ENCODE measurements at places on chromosomes 2 and 18.

DNA sequence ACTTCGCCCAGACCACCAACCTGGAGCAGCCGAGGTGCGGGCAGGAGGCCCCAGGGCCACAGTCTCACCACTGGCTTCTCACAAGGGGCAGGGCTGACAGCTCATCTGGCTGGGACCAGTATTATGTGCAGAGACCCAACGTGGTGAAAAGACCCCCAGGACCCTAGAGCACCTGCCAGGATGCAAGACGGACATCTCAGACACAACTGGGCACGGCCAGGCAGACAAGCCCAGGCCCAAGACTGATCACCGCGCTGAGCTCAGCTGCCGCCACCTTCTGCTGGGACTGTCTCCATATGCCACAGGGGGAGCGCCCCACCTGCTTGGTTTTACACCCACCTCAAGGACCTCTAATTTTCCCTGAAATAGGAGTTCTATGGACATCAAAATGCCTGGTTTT, 23.2 kb downstream of the HDAC4 start:
- DNase-seq = no peak

DNA sequence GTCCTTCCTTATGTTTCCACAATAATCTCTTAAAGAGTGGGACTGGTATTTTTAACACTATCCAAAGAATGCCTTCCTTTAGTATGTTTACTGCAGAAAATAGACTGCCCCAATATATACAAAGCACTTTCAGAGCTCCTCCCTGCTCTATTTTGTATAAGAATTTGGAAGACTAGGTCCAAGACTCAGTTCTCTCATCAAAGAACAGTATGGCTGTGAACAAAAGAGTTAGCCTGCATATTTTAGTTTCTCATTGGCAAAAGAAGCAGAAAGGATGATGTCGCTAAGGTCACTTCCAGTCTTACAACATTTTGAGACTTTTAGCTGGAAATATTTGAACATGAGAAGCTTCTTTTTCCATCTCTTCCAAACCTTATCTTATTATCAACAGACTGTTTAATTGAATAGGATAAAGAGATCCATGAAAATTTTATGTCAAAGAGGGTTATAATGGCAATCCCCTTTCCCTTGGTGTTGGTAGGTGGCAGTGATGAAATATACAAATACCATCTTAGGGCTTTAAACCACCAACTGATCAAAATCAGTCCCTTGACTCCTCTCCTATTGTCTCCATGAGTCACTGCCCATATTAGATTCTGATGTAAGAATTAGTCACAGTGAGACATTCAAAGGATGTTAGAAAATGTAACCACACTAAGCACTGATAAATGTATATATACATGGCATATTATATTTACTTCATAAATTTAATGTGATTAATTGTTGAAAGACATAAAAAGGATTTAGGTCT, 266.9 kb upstream of the DSEL start:
- no peak for DNase-seq

- no peak for DNase-seq
Observed at GRCh38 chr2:191247381-191248057, 2.3 kb downstream of the MYO1B start.

- no peak for DNase-seq
Observed at GRCh38 chr2:30759481-30759880, 47.8 kb downstream of the CAPN13 start.

DNA sequence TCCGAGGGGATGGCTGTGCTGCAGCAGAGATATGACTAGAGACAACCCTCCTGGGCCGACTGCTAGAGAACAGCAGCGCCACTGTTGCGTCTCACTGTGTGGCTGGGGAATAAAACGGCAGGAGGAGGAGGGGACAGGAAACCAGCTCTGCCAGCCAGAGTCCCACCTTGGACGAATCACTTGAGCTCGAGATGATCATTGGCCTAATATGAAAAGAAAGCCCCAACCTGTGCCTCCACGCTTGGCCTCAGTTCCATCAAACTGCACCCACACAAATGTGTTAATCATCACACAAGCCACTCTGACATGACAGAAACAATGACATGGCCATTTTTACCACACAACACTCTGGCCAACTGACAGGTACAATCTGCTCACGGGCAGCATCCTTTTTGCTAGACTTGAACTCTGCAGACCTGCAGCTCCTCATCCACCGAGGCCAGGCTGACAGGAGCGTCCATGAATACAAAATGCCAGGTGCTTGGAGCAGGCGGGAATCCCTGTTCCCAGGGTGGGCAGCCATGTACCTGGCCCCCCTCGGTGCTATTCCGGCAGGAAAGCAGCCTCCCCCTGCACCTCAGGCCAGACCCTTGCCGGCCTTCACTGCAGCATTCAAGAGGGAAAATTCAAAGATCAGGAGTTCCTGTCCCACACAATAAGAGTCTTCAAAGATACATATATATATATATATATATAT, 52.3 kb downstream of the PARD6G start:
- DNase-seq = no peak

DNA sequence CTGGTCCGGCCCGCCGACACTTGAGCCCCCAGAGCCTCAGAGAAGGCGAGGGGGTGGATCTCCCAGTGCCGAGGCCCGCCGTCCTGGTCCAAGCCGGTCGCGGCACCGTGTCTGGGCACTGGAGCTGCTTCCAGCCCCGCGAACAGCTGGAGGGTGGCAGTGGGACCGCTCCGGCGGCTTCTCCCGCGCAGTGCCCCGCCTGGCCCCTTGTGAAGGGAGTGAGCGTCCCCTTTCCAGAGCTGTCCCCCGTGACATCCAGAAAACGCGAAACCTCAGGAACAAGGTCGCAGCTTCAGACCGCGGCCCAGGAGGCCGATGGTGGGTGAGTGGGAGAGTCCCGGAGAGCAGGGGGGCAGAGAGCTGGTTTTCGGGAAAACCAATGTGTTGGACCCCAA, 579 bp upstream of the EMX1 start:
- no peak for DNase-seq

DNA sequence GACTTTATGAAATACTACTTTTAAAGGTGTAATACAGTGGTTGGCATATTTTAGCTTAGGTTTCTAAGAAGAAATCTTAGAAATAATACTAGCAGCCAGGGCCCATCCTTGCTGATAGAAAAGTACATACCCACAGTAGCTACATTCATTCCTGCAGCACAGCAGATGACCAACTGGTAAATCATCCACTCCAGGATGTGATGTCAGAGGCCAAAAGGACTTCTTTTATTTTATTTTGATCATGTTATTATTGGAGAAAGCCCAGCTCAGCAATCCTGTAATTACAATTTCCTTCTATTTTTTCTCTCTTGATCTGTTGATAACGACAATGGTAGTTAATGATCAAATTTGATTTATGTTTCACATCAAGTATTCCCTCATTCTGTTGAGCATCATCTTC, 18.0 kb upstream of the TTN start:
- no peak for DNase-seq

- no peak for DNase-seq
Observed at GRCh38 chr2:66575625-66576310, 140.8 kb downstream of the MEIS1 start.

DNA sequence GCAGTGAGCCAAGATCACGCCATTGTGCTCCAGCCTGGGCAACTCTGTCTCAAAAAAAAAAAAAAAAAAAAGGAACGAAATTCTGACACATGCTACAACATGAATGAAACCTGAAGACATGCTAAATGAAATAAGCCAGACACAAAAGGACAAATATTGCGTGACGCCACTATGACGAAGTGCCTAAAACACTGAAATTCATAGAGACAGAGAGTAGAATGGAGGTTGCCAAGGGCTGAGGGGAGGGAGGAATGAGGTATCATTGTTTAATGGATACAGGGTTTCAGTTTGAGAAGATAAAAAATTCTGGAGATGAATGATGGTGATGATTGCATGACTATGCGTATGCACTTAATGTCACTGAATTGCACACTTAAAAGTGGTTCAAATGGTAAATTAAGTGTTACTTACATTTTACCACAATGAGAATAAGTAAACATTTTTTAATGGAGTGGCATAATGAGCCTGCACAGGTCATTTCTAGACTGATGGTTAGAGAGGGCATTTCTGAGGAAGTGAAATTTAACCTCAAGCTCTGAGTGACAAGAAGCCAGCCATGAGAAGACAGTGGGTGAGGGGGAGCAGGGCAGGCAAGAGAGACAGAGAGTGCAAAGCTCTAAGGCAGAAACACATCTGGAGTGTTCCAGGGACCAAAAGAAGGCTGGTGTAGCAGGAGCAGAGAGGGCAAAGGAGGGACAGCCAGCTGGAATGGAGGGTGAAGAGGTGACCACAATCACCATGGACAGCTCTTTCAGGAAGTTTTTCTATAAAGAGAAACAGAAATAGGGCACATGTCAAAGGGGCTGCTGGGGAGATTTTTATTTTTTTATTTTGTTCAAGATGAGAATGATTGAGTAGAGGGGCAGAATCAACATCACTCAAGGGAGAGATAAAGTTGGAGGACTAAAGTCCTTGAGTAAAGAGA, 20.6 kb upstream of the EXOC6B start:
- DNase-seq = no peak

GRCh38 chr2:55498582-55498981, 20.9 kb upstream of the CFAP36 start:
- DNase-seq = no peak

GRCh38 chr2:216799873-216800431, 59.9 kb downstream of the TNP1 start:
- no peak for DNase-seq

All from GM12864 (cell line).